Tibial nerve (tissue), 4 donors: ENCODE measurements at places on chromosomes 7 and 10. TPM values are rescaled to one million over a fixed set of nuclear protein-coding genes. Genes with fewer than 3 reads are reported as not detected.
A peak's percentile ranks its signal among the peaks of the same experiment; 100 is the strongest.

The FAM221A gene
- total RNA-seq: 12.5 TPM

The GNGT1 gene
- total RNA-seq: not detected

The FAM25G gene
- total RNA-seq: not detected

The VAX1 gene
- not detected for total RNA-seq

The TRDMT1 gene
- 14.7 TPM for total RNA-seq

The LIPK gene
- not detected for total RNA-seq

The HSPB1 gene
- total RNA-seq: 272 TPM

The TAS2R41 gene
- total RNA-seq: not detected

The C7orf57 gene
- 0.21 TPM for total RNA-seq

The HOXA6 gene
- total RNA-seq: 30.9 TPM

GRCh38 chr10:10223131-10223530, 794.5 kb upstream of the CELF2 start:
- no peak for DNase-seq

DNA sequence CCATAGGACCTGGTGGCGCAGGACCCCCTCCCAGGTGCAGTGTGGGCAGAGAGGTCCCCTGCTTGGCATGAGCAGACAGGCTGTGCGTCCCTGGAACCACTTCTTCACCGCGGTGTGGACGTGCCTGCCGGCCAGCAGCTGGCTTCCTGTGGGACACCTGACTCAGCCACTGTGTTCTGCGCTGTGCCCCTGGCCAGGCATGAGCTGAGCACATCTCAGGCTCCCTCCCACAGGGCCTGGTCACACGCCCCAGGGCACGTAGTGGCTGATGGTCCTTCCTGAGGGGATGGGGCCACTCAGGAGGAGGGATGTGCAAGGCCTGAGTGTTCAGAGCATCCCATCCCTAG, 3.5 kb upstream of the DEPP1 start:
- no peak for DNase-seq

- DNase-seq: no peak
Measured at GRCh38 chr7:44291733-44292419, 33.5 kb downstream of the CAMK2B start.

DNA sequence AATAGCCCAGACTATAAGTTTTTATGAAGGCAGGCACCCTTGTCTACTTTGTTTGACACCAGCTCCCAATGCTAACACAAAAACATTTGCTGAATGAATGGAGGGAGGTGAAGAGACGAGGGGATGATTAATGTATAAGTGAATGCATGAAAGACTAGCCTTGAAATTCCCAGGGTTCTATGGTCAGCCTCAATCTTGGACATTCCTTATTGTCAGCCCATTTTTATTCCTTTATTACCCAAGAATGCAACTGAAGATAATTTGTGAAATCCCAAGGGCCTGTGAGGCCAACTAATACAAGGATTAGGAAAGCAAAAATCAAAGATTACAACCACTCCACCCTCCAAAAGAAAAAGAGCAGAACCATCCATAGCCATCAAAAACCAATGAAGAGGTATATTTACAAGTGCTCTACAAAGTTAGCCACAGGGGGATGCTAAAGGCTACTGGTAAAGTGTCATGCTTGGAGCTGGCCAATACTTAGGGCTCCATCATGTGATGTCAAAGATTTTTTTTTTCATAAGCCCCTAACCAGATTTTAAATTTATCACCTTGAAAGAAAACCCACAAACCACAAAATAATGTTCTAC, 40.0 kb upstream of the ASAH2 start:
- DNase-seq: no peak

DNA sequence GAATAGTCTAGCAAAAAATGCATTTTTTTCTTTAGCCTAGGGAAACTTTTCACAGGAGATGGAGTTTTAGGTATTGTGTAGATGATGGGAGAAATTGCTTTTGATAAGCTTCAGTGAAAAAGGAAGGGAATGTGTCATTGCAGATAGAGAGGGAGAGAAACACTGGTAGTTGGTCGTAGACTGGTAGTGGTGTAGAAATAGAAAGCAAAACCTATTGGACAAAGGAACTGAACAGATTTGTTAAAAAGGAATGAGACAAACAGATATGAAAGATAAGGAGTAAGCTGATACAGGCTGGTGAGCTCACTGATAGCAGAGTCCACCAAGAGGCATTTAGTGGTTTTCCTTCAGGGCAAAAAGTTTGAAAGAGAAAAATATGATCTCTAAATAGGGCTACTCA, 94.3 kb downstream of the ZEB1 start:
- DNase-seq: no peak

- DNase-seq: no peak
Measured at GRCh38 chr7:123201901-123202300, 2.1 kb upstream of the SLC13A1 start.

DNA sequence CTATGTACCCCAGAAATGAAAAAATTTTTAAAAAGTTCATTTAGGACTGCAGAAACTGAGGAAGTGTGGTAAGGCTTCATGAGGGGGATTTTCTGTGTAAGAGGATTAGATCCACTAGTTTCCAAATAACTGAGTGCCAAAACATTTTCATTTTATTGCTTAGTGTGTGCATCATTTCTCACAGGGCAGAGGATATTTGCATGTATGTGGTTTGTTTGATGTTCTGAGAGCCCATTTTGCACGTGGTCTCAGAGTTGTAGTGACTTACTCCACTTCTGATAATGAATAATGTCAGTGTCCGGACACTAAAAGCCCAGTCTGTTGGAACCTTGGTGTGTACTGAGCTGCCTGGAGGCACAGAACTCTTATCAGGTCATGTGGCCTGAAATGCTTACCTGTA, 299.9 kb downstream of the AUTS2 start:
- DNase-seq: no peak

GRCh38 chr10:43138757-43139241, 554 bp downstream of the CSGALNACT2 start:
- DNase-seq: no peak

GRCh38 chr7:1893036-1893435, 223.0 kb downstream of the ELFN1 start:
- no peak for DNase-seq

- DNase-seq: no peak
Measured at GRCh38 chr10:80720549-80720948, 182.8 kb downstream of the SH2D4B start.

GRCh38 chr10:120657371-120657770, 193.8 kb upstream of the WDR11 start:
- no peak for DNase-seq

DNA sequence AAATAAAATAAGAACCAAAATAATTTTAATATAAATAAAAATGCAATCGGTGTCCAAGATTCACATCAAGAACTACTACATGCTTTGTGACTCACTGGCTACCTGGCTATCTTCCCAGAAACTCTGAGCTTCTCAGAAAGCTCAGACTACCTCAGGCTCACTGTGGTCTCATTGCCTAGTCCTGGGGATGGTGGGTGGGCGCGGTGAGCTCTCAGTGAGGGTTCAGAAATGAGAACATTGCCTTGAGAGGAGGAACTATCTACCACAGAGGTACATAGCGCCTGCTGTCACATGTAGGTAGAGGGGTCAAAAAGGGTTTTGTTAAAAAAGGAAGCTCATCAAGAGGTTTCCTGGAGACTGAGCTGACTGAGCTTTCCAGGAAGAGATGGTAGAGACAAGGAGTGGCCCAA, 108.0 kb downstream of the WDFY4 start:
- DNase-seq: no peak

DNA sequence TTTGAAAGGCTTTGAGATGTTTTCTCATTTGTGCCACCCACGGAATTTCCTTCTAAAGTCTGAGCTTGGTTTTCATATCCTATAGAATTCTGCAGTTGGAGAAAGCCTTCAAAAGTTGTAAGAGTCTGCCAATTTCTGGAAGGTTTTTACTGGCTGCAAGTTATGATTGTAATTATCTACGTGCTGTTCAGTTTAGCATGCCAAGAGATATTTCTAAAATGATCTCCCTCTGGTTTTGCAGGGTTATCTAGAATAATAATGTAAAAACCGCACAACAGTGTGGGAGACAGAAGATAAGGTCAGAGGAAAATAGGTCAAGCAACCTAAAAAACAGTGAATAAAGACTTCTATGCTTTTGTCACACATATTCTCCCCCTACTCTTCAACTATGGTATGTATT, 69.3 kb downstream of the MTERF1 start:
- DNase-seq: no peak

GRCh38 chr10:114638821-114639625, 19.1 kb downstream of the ABLIM1 start:
- DNase-seq: no peak

DNA sequence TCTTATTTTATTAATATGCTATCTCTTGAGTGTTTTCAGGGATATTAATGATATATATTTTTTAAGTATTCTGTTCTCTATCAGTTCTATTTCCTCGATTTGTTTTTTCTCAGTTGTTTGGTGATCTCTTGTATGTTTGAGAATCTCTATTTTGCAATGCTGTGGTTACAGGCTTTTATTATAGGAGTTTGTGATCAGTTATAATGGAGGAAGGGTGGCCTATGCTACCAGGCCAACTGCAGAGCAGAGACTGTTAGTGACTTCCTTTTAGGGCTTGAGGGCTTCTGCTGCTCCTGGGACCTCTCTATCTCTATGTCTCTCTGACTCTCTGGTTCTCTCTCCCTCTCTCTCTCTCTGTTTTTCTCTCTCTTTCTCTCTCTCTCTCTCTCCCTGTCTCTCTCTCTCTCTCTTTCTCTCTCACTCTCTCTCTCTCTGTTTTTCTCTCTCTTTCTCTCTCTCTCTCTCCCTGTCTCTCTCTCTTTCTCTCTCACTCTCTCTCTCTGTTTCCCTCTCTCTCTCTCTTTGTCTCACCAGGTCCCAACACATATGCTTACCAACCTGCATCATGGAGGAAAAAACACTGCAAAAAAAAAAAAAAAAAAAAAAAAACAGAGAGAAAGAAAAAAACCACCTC, 69.4 kb upstream of the CAV2 start:
- no peak for DNase-seq

- DNase-seq: no peak
Measured at GRCh38 chr7:93354815-93355214, 122.6 kb downstream of the VPS50 start.

GRCh38 chr7:73717025-73717807, 2.3 kb downstream of the STX1A start:
- no peak for DNase-seq

- no peak for DNase-seq
Measured at GRCh38 chr10:86104156-86104555, 262.4 kb downstream of the GRID1 start.

DNA sequence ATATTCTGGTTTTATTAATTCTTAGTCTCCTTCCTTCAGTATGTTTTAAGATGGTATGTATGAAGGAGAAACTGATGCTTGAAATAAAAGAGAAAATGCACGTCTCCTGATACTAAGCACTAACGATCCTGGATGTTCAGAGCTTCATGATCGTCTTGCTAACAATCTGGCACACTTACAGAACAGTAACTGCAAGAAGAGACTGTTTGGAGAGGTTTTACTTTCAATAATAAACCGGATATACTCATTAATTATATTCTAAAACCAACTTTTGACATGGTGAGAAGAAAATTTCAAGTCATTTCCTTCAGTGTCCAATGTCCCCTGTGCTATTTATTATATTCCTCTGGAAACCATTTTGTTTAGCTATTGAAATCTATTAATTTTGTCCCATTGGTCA, 251.0 kb downstream of the NXPH1 start:
- DNase-seq: no peak

GRCh38 chr7:152354061-152354460, 81.7 kb downstream of the KMT2C start:
- DNase-seq: no peak

DNA sequence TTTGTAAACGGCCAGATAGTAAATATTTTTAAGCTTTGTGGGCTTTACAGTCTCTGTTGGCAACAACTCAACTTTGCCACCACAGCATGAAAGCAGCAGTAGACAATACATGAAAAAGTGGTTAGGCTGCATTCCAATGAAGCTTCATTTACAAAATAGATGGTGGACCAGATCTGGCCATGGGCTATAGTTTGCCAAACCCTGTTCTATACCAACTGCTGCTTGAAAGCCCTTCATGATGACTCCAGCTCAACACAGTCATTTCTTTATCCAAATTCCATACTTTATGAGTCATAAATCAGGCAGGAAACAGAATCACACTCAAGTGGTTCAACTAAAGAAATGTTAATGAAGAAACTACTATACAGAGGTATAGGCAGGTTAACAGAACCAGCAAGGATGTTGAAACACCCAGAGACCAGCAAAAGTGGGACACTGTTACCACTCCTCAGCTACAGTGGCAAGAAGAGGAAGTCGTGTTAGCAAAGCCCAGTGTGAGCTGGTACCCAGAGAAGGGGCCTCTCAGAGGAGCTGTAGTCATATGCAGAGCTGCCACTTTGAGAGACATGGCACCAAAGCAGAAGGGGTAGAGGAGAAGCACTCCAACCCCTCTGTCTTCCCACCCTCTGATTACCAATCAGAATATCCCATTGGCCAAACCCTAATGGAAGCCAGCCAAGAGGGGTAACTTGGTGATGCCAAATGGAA, 72.5 kb downstream of the PRLHR start:
- DNase-seq: no peak

GRCh38 chr10:75191821-75192568, 18.6 kb upstream of the VDAC2 start:
- peak; percentile 54 for DNase-seq

DNA sequence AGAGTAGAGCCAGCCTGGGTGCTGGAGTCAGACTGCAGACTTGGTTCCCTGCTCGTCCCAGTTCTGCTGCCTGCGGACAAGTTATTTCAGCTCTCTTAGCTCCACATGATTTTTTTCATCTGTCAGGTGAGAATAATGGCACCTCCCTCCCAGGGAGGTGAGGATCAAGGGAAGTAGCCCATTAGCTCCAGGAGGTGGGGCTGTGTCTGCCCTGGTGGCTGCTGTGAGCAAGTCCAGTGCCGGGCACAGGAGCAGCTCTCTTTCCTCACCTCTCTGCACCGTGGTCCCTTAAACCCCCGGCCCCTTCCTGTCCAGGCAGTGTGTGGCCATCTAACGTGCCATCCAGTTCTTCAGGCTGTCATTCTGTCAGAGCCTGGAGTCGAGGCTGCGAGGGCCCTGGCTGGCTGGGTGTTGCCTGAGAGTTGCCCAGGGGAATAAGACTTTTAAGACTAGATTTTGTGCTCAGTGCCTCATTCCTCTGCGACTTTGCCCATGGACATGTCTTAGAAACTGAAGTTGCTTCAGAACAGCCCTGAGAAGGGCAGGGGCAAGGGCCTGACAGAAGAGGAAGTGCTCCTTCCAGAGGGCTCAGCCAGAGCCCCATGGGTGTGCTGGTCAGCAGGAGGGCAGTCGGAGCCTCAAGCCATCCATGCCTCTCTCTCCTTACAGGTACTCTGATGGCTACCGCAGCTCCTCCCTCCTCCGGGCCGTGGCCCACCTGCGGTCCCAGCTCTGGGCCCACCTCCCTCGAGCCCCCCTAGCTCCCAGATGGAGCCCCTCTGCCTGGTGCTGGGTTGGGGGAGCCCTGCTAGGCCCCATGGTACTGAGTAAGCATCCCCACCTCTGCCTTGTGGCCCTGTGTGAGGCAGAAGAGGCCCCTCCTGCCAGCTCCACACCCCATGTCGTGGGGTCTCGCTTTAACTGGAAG, 5.0 kb downstream of the ABCB8 start:
- DNase-seq: no peak
